ENCODE measurements at places on chromosomes 7 and 10. TPM values are rescaled to one million over a fixed set of nuclear protein-coding genes. Genes with fewer than 3 reads are reported as not detected.

NPC1L1 gene
- total RNA-seq = 0.06 TPM

- DNase-seq = no peak
These were observed 66.2 kb downstream of the SORCS1 start for GRCh38 chr10:107098326-107098725.

- DNase-seq = no peak
These were observed 752 bp downstream of the DRGX start for GRCh38 chr10:49394933-49395740.

GRCh38 chr7:23347033-23347681 is 48.0 kb downstream of the MALSU1 start:
- DNase-seq = no peak

GRCh38 chr10:28849821-28850220 is 172.5 kb downstream of the BAMBI start:
- DNase-seq = no peak

Data from heart right ventricle (tissue), 16 donors.